ENCODE measurements at places on chromosomes 16 and 17.

- no peak for DNase-seq
These were observed 33.0 kb downstream of the C16orf54 start for GRCh38 chr16:29712809-29713208.

DNA sequence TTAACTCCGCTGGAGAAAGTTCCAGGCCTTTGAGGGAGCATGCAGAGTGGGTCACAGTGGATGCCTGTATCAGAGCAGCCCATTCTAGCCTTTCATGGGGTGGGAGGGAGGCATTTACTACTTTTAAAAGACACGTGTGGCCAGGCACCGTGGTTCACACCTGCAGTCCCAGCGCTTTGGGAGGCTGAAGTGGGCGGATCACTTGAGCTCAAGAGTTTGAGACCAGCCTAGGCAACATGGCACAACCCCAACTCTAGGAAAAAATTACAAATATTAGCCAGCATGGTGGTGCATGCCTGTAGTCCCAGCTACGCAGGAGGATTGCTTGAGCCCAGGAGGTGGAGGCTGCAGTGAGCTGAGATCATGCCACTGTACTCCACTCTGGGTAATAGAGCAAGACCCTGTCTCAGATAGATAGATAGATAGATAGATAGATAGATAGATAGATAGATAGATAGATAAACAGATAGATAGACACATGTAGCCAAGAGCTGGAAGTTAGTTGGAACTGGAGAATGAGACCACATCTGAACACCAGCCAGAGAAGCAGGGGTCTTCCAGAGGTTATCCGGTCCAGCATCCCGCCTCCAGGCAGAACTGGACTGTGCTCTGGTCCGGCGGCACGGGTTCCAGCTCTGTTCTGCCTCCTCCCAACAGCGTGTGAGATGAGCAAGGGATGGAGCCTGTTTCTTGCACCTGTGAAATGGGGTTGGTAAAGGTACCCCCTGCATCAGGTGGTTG, 3.6 kb downstream of the ADCY7 start:
- DNase-seq: no peak

DNA sequence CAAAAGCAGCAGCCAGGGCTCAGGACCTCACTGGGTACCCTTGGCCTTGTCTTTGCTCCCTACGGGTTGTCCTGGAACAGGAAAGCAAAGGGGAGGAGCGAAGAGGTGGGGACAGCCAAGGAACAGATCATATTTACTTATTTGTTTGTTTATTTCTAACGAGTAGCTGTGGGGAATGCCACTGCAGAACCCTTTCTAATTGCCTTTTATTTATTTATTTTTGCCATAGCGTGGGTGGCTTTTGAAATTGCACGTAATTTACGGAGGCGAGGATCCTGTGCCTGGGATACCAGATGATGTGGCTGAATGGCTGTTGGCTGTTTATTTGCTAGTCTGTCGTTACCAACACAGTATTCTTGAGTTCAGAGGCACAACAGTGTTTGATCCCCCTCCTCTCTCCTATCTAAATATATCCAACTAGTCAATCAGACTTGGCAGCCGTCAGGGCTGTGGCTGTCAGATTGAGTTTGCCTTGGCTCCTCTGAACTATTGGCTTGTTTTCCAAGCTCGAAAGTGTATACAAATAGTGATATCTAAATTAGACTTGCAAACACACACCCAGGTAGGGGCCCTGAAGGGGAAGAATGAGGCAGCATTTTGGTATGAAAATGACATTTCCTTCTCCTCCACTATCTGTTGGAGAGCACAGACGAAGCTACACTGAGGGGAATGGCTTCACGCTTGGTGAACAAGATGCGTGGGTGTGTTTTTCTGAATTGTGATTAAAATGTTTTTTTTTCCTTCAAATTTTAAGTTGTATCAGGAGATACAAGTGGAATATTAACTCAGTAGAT, 110.4 kb downstream of the MSI2 start:
- no peak for DNase-seq

DNA sequence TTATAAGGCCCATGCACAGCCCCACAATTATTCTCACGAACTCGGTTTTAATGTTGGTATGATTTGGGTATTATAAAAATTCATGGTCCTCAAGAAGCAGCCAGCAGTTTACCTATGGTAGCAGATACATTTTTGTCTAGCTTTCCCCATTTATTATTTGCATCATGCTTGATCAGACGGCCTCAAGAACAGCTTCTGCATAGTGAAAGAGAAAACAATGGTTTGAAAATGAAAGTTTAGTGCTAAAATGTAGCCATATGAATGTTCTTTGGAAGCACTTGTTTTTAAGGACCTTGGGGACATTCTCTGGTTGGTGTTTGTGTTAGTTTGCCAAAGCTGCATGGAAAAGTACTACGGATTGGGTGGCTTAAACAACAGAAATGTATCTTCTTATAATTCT, 72.4 kb upstream of the CPHXL start:
- DNase-seq: no peak

GRCh38 chr17:66474258-66474657, 171.8 kb downstream of the PRKCA start:
- no peak for DNase-seq

DNA sequence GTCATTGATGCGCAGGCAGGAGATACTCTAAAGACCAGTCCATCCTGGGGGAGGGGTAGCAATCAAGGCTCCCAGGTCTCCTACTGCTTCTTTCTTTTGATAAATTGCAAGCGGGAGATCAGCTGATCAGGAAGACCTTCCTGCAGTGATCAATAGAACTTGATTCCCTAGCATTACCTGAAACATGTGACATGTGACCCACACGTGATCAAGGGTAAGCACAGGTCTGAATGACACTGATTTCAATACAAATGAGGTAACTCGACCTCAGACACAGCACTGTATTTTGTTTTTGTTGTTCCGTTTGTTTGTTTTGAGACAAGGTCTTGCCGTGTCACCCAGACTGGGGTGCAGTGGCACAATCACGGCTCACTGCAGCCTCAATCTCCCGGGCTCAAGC, 39.6 kb upstream of the MLYCD start:
- no peak for DNase-seq

- DNase-seq: no peak
These were observed 19.7 kb downstream of the DPEP1 start for GRCh38 chr16:89633064-89633631.
